Jurkat, Clone E6-1 (cell line): ENCODE measurements at places on chromosomes 1 and 21.

- DNase-seq: peak; percentile 81
Observed at GRCh38 chr1:232793944-232794343, 11.3 kb upstream of the MAP10 start.

- DNase-seq: no peak
Observed at GRCh38 chr1:245172026-245172425, 17.2 kb downstream of the KIF26B start.

- DNase-seq: no peak
Observed at GRCh38 chr1:153459655-153460054, 796 bp downstream of the S100A7 start.

DNA sequence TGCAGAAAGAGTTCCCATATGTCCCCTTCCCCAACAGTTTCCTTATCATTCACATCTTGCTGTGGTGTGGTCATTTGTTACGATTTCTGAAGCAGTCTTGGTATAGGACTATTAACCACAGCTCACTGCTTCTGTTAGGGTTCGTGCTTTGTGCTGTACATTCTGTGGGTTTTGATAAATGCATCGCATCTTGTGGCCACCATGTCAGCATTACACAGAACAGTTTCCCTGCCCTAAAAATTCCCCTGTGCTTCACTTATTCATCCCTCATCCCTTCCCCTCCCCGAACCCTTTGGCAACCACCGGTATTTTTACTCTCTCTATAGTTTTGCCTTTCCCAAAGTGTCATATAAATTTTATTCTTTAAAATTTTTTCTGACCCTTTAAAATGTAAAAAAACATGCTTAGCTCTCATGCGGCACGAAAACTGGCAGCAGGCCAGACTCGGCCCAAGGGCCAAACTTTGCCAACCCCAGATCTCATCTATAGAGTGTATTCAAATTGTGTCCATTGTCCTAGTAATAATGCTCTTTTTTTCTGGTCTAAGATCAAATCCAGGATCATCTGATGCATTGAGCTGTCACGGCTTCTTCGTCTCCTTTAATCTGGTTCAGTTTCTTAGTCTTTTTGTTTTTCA, 78.2 kb downstream of the SIM2 start:
- DNase-seq: no peak

- no peak for DNase-seq
Observed at GRCh38 chr1:82377201-82377884, 576.6 kb downstream of the ADGRL2 start.

DNA sequence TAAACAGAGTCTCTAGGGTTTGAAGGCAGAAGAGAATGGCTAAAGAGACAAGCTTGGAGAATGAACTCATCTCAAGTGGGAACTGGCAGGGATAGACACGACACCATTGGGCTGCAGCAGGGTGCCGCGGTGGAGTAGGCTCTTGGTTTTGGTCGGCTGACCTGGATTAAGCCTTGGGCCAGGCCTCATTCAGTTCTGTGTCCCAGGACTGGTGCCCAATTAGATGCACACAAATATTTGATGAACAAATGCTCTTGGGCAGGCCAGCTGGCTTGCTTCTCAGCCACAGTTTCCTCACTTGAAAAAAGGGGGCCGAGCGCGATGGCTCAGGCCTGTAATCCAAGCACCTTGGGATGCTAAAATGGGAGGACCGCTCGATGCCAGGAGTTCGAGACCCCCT, 53.4 kb upstream of the CITED4 start:
- DNase-seq: no peak

DNA sequence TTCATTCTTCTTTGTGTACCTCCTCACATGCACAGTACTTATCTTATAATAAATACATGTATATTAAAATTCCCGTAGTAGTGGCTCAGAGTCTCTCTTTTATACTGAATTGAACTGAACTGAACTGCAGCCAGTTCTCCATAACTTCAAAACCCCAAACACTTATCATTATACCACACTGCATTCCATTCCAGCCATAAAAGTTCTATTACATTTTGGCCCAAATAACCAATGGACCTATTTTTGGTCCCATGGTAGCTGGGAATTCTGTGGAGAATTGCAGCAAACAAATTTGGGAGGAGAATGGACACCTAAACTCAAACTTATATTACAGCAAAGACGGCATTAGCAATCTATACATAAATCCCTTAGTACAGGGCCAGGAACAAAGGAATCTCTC, 86.6 kb upstream of the C1orf87 start:
- no peak for DNase-seq

GRCh38 chr1:165508291-165508690, 35.5 kb upstream of the LRRC52 start:
- no peak for DNase-seq

GRCh38 chr1:80925130-80925805, 875.5 kb upstream of the ADGRL2 start:
- no peak for DNase-seq
